Activated naive CD8-positive, alpha-beta T cell treated with anti-CD3 and anti-CD28 coated beads, Interleukin-2, amount 50 U/mL, for 16 hours (primary cell): ENCODE measurements at places on chromosomes 12 and 14.

DNA sequence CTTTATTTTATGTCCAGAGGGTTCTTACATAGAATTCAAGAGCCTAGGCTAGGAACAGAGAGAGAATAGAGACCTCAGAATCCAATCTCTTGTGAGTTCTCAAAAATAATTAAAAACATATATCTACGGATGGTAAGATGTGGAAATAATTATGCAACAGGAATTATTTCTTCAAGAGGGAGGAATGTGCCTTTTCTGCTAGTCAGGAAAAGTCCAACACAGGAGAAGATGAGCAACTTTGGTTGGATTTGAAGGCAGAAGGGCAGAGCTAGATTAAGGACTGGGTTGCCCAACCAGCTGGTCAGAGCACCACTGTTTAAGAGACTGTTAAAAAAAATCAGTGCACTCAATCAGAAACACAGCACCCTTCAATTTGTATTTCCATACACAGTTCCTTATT lies 365.5 kb downstream of the ETNK1 start:
- no peak for DNase-seq

GRCh38 chr12:83759906-83760305 lies 1073.2 kb downstream of the TMTC2 start:
- DNase-seq = no peak

- no peak for DNase-seq
Measured at GRCh38 chr12:79326222-79326621, 364.5 kb downstream of the PAWR start.

GRCh38 chr12:59861635-59862034 lies 265.8 kb downstream of the SLC16A7 start:
- DNase-seq = no peak

GRCh38 chr12:31868965-31869364 lies 90.2 kb upstream of the RESF1 start:
- DNase-seq = no peak

- DNase-seq = no peak
Measured at GRCh38 chr12:92953747-92954146, 24.7 kb upstream of the EEA1 start.

GRCh38 chr12:84973026-84973425 lies 60.4 kb upstream of the SLC6A15 start:
- DNase-seq = no peak

DNA sequence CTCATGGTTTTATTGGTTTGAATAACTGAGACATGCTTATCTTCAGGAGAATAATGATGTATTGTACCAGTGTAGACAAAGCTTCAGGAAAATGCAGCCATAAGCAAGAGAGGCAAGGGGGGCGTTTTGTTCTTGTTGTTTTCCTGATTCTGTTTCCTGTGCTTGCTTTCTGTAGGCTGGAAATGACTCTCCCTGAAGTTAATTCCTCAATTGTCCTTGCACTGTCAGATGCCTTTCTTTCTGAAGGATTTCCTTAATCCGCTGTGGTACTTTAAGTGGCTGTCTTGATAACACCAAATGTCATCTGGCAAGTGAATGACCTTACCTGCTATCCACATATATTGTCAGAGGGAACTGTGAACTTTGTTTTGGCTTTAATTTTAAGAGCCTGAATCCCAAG lies 220.0 kb downstream of the NEDD1 start:
- no peak for DNase-seq

DNA sequence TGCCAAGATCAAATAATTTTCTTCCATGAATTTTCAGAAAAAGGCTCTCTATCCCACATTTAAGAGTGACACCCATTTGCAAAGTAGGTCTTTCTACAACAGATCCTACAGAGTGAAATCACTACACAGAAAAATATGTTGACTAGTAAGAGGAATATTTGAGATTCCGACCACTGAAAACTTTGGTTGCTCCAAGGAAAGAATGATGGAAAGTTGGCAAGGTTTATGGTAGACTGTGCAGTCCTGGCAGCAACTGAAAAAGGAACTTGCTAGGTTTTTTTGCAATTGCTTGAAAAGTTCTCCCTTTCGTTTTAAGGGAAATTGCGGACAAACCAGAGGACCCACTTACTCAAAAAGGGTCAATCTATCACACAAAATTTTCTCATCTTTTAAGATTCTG lies 83.1 kb upstream of the TSPAN8 start:
- DNase-seq = no peak

DNA sequence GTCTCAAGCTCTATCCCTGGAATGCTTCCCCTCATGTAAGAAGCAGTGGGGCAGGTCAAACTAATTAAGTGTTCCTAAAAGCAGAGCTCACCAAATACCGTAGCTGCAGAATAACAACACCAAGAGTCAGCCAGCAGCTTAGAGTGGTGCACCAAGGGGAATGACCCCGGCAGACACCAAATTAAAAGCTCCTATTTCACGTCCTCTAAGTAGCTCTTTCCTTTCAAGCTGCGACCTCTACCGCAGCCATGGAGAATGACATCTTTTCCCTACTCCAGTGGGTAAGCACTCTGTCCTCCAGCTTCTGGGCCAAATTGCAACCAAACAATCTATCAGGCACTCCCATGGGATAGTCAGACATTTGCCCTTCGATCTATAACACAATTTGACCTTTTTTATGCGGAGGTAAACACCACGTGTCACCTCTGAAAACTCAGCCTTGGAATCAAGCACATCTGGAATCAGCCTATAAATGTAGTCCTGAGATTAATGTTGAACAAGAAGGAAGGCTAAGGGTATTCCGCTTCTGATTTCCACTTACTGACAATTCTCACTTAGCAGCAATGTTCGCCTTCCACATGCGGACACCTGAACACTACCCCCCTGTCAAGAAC lies 67.6 kb upstream of the CDKN3 start:
- no peak for DNase-seq

- no peak for DNase-seq
Measured at GRCh38 chr14:54440037-54440436, 1.1 kb downstream of the CNIH1 start.

GRCh38 chr14:84937016-84937415 lies 592.9 kb upstream of the FLRT2 start:
- DNase-seq = no peak

DNA sequence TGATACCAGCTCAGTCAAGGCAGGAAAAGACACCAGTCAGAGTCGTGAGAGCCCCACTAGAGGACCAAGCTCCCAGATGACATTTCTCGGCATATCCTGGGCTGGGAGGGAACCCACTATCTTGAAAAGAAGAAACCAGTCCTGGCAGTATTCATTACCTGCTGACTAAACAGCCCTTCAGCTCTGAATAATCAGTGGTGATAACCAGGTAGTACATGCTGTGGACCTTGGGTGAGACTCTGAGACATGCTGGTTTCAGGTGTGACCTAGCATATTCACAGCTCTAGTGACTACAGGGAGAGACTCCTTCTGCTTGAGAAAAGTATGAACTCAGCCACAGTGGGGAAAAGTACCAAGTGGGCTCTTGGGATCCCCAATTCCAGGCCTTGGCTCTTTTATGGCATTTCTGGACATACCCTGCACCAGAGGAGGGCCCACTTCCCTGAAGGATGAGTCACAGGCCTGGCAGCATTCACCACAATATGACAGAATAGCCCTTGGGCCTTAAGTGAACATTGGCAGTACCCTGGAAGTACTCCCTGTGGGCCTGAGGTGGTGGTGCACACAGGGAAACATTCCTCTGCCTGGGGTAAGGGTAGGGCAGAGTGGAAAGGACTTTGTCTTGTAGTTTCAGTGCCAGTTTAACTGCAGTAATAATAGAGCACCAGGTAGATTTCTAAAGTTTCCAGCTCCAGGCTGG lies 82.6 kb upstream of the SLC38A4 start:
- no peak for DNase-seq

- DNase-seq = no peak
Measured at GRCh38 chr14:89267656-89268055, 149.4 kb downstream of the FOXN3 start.

DNA sequence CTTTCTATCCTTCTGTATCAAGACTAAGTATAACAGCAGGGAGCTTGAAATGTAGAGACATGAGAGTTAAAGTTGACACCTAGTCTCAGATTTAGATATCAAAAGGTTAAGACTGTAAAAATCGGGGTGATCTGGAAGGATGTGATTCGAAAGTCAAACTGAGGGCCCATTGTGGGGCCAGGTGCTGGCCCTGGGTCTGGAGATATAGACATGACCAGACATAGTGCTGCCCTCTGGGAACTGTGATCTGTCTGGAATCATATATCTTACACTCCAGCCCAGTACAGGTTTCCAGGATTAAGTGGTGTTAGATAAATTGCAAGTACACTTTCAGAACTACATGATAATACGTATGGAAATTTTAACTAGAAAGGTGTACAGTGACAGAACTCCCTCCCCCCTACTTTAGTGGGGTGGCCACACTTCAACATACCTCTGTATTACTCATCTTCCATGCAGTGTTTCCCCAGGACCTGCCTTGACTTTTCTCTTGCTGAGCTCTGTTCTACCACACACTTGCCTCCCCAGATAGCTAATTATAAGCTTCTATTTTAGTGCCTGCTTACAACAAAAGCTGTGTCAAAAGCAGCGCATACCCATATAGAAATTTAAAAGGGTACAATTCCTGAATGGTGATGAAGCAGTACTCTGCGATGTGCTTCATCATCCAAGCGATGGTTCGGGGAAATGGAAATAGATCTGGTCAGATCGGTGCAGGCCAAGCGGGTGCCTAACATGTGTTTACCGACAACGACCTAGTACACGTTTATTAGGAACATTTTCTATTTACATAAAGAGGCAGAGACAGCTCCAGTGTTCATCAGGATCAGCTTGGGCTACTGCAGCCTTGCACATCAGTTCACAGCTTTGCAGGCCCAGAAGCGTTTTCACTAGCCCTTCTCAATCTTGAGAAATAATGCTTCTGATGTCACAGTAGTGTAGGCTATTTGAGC lies 68.7 kb downstream of the ARF6 start:
- no peak for DNase-seq

- DNase-seq = no peak
Measured at GRCh38 chr14:74265301-74265965, 26.2 kb downstream of the VSX2 start.

DNA sequence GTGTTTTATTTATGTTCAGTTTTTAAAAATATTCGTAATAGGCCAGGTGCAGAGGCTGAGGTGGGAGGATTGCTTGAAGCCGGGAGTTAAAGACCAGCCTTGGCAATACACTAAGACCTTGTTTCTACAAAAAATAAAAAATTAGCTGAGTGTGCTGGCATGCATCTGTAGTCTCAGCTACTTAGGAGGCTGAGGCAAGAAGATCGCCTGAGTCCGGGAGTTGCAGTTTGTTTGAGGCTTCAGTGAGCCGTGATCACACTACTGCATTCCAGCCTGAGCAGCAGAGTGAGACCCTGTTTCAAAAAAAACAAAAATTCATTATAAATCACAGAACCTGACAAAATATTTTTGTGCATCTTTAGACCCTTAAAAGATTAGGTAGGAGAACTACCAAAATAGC lies 240.1 kb upstream of the ARHGAP5 start:
- DNase-seq = no peak

DNA sequence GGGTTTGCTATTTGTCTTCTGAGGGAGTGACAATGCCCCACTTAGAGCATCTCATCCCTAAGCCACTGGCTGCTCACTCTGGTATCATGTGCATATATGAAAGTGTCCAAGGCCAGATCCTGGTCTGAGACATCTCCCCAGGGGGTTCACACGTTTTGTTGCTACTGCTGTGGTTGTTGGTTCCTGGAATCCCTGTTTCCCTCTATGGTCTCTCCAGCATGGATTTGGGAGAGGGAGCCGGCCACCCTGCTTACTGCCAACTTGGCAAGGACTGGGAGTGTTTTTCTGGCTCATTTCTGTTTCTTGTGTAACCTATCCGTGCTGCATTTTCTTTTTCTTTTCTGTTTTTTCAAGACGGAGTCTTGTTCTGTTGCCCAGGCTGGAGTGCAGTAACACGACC lies 101.3 kb upstream of the MAX start:
- no peak for DNase-seq

GRCh38 chr12:64694130-64695040 lies 64.8 kb downstream of the GNS start:
- no peak for DNase-seq

GRCh38 chr12:32718926-32719325 lies 36.8 kb downstream of the YARS2 start:
- DNase-seq = no peak

GRCh38 chr12:95700316-95700785 lies 90.2 kb downstream of the NTN4 start:
- no peak for DNase-seq

DNA sequence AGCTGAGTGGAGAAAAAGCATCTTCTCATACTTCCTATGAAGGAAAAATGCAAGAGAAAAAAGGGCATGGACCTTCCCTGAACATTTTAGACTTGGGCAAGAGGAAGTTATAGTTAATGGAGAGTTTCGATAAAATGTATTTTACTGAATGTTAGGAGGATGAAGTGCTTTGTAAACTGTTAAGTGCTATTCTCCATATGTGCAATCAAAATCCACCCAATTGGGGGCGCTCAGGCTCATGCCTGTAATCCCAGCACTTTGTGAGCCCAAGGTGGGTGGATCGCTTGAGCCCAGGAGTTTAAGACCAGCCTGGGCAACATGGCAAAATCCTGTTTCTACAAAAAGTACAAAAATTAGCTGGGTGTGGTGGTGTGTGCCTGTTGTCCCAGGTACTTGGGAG lies 1.9 kb upstream of the CNPY2 start:
- no peak for DNase-seq

DNA sequence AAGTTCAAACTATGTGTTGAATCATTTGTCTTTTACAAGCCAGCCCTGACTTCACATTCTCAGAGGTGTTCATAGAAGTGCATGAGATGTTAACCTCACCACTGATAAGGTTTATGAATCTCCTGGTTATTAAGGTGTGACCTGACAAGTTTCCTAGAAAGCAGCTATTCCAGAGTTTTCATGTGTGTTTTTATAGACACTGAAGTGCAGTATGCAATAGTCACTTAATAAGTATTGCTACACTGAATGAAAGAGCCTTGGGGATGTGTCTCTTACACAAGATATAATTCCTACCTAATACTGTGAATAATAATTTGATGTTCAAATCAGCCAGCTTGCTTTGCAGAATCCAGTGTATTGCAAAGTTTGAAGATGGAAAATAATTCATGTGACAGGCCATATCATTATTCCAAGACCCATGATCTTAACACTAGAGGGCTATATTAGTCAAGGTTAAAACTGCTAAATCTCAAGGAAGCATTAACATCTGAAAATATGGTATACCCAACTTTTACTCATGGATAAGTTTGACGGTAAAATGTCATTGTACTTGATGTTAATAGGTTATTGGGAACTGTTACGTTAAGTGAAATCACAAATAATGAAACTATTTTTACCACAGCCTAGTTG lies 13.0 kb downstream of the SLC25A3 start:
- no peak for DNase-seq

DNA sequence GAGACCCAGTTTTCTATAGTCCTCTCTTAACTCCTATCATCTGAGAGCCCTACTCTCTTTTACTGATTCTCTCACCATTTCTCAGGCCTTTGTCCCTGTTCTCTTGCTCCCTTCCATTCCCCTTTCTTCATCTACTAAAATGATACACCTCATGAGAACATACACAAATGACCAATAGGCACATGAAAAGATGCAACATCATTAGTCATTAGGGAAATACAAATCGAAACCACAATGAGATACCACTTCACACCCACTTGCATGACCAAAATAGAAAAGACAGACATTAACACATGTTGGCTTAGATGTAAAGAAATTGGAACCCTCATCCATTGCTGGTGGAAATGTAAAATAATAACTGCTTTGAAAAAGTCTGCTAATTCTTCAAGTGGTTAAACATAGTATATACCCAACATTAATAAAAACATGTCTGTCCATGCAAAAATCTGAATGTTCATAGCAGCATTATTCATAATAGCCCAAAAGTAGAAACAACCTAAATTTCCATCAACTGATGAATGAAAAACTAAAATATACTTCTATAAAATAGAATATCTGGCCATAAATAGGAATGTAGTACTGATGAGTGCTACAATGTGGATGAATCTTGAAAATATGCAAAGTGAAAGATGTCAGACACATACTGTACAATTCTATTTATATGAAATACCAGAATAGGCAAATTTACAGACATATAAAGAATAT lies 66.0 kb downstream of the DENND5B start:
- DNase-seq = no peak
